Stimulated activated CD4-positive, alpha-beta T cell treated with anti-CD3 and anti-CD28 coated beads, Interleukin-1b, Interleukin-23, amount 100 ng/mL, for 24 hours (primary cell): ENCODE measurements at places on chromosomes 3 and 15.

DNA sequence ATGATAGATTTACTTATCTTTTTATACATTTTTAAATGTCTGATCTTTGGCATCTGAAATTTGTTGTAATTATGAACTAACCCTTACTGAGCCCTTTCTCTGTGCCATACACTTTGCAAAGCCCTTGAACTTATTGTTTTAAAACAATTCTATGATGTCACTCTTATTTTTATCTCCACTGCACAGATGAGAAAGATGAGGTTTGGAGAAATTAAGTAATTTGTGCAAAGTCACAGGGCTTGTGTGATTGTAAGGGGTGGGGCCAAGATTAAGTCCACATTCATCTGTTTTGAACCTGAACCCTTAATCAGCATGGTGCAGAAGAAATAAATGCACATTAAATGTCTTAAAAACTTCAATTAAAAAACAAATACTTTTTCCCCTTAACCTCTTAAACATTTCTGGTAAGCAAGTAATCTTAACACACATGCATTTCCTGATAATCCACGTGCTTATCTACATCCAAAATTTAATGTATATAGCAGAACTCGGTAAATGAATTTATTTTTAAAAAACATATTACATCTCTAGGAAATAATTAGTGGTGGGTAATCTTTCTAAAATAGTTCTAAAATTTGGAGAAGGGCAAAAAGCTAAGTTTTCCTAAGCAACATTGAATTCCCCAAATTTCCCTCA, 189.8 kb upstream of the TBC1D5 start:
- DNase-seq = no peak

DNA sequence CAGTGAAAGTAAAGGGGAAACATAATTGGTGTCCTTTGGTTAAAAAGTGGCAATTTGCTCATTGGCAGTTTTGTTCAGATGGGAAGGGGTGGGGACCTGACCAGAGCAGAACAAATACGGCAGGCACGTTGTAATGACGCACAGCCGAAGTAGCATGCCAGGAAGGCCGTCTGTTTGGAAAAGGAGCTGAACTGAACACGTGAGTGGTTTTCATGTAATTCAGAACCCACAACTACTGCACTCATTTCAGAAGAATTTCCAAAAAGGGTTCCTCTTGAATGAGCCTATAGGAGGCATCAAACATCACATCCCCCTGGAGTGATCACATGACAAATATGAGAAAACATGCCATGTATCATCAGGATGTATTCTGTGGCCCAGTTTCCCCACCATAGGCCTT, 42.9 kb upstream of the LMCD1 start:
- DNase-seq = no peak

GRCh38 chr3:126968391-126969390, 14.2 kb upstream of the PLXNA1 start:
- no peak for DNase-seq

DNA sequence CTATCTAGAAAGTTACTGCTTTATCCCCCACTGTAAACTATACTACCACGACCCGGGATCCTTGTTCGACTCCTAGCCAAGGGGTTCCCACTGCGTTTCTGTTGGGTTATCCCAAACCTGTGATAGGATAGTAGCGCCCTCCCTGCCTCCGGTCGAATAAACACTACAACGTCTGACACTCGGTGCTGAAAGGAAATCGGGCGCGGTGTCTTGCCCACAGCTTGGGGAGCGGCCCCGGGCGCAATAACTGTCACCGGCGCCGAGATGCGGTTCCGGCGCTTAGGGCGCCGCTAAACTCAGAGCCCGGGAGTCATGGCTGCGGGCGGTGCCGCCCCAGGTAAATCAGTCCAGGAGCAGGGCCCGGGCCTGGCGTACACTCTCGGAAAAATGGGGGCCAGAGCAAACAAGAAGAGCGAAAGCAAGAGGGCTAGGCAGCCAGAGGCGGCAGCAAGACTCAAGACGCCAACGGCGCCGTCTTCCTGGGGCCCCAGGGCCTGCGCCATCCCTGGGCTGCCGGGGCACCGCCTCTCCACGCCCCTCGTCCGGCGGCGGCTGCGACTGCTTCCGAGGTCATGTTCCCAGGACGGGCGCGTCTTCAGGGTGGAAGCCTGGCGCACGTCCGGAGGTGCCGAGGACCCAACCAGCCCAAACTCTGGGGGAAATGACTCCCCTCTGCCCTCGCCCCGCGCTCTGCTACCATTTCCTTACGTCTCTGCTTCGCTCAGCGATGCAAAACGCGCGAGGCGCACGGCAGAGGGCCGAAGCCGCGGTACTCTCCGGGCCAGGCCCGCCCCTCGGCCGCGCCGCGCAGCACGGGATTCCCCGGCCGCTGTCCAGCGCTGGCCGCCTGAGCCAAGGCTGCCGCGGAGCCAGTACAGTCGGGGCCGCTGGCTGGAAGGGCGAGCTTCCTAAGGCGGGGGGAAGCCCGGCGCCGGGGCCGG, at the start of gene DUT:
Gene DUT (plus strand): TSS at position 575 of the 941 bp plus-strand sequence. CDS start 87 bp downstream, at position 662.
- peak; percentile 70 for DNase-seq

DNA sequence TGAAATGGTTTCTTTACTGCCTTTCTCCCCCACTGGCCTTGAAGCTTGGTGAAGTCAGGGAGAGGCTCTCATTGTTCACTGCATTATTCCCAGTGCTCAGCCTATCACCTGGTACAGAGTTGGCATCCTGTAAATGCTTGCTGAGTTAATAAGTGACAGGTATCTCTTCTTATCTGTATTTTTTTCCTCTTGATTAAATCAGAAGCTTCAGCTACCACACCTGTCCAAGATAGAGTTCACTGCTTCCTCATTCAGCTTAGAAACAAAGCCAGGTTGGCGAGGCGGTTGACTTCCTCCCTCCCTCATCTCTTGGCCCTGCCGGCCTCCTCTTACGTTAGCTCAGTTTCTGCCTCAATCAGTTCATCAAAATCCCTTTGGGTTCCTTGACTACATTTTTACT, 142.8 kb downstream of the LIPC start:
- no peak for DNase-seq

DNA sequence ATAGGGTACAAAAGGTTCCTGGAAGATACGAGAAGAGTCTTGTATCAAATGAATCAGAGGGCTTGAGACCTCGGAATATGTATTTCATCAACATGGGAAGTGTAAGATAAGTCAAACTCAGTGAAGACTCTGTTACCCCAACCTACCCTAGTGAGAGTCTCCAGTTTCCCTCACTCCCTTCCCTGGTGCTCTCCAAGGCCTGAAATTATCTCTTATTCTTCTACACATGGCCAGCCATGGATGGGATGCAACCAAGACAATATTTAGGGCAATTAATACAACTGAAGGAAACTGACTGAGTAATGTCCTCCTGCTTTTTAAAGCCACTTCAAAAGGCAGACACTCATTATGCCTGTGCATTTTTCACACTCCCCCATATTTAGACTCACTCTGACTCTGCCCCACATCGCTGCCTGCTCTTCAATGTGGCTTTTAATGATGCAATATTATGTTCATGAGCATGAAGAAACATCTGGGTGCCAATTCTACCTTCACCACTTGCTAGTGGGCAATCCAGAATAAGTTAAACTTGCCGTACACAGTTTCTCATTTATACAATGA, 137.1 kb upstream of the THBS1 start:
- no peak for DNase-seq

DNA sequence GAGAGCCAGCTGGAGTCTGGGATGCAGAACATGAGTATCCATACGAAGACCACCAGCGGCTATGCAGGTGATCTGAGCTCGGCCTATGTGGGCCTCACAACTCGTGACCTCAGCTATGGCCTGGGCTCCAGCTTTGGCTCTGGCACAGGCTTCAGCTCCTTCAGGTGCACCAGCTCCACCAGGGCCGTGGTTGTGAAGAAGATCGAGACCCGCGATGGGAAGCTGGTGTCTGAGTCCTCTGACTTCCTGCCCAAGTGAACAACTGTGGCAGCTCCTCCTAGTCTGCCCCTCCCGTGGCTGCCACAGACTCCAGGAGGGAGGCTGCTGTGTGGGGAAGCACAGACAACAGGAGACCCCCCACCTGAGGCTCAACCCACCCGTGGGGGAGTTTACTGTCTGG, 3.6 kb upstream of the KPNA4 start:
- DNase-seq = no peak

DNA sequence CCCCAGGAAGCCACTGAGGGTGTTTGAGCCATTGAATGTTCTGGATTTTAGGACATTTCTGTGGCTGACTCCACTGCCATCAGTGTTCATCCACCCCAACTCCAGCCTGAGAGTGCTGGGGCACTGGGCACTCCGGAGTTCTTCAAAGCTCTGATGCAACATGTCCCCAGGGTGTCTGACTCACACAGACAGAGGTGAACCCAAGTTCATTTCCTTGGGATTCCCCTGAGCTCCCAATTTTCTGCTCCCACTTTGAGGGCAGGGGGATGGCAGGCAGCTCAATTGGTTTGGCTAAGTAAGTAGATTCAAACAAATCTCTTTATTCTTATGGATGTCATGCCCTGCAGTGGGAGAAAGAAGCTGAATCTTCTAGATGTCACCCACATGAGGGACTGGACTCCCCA, 2.2 kb downstream of the STRA6 start:
- no peak for DNase-seq

- peak; percentile 21 for DNase-seq
Measured at GRCh38 chr3:129015388-129016105, 14.4 kb downstream of the EFCC1 start.

DNA sequence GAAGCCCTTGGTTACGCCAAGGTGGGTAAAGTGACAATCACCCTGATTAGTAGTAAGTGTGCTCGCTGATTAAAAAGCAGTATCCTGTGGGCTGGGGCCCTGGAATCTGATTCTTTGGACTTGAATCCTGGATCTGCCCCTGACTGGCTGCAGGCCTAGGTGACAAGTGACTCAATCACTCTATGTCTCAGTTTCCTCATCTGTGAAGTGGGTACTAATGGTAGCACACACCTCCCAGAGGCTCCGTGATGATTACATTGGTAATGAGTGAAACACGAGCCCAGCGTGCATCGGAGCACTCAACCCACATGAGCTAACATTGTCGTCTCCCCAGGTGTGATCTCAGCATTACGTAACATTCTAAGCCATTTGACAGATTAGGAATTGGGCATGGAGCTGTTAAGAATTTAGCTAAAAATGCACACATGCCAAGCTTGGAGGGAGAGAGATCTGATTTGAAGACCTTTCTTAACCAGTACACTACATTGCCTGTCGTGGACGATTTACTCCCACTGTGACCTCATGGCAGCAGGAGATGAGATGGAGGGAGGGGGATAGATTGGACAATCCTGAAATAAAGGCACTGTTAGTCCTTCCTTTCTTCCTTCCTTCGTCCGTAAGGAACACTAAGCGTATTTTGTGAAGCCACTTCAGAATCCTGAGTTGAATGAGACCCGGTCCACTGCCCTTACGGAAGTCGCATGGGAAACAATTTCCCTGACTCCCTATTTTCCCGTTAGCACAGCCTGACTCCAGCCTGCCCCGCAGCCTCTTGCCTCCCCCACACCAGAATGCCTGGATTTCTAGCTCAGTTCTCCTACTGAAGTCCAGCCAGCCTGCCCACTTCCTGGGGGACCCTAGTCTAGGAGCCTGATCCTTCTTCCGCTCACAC, 32.1 kb downstream of the MGLL start:
- no peak for DNase-seq

- no peak for DNase-seq
Measured at GRCh38 chr15:30956216-30957124, 35.0 kb downstream of the MTMR10 start.

DNA sequence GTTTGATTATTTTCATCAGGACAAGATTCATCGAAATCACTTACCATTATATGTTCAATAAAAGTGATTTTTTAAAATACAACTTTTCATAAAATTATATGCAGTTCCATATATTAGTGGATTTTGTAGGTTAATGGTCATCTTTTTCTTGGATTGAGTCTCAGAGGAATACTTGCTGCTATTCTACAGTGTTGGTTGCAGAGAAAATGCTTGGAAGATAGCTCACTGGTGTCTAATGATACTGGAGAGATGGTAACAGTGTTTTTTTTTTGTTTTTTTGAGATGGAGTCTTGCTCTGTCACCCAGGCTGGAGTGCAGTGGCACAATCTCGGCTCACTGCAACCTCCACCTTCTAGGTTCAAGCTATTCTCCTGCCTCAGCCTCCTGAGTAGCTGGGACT, 143.3 kb downstream of the TCF12 start:
- no peak for DNase-seq

DNA sequence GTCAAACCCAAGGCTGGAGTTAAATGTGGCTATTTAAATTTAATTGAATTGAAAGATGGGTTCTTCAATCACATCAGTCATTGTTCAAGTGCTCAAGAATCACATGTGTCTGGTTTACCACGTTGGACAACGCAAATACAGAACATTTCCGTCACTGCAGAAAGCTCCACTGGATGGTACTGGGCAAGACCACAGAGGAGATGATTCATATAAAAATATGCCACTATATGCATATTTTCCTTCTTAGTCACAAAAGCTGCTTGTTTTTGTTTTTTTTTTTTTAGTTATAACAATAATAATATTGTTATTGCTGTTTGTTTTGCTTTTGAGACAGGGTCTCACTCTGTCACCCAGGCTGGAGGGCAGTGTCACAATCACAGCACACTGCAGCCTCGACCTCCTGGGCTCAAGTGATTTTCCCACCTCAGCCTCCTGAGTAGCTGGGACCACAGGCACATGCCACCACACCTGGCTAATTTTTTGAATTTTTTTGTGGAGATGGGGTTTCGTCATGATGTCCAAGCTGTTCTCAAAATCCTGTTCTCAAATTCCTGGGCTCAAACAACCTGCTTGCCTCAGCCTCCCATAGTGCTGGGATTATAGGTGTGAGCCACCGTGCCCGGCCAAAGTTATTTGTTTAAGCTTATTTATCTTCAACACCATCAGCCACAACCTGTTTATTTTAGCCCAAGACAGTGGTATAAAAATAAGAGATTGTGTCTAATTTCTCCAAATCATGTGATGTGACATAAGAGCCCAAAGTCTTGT, 19.4 kb downstream of the RTP3 start:
- DNase-seq = no peak
